ENCODE measurements at places on chromosomes 2 and 18.

GRCh38 chr2:124250433-124250832 is 225.3 kb downstream of the CNTNAP5 start:
- no peak for DNase-seq

DNA sequence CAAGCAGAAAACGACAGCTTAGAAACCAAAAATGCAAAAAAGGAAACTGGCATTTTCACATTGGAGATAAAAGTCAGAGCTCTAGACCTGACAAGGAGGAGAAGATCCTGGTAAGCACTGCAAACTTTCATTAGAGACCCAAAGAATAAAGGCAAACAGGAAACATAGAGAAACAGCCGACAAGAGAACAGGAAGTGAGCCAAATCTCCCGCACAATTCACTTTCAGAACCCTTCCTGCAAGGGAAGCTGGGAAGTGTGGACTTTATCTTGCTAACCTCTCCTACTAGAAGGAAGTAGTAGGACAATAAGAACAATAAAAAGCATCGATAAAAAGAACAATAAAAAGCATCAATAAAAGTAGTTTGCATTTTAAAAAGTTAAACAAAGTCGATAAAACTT is 417.8 kb upstream of the SPHKAP start:
- no peak for DNase-seq

- no peak for DNase-seq
These were observed 207.6 kb downstream of the PPP1R1C start for GRCh38 chr2:182193291-182193690.

DNA sequence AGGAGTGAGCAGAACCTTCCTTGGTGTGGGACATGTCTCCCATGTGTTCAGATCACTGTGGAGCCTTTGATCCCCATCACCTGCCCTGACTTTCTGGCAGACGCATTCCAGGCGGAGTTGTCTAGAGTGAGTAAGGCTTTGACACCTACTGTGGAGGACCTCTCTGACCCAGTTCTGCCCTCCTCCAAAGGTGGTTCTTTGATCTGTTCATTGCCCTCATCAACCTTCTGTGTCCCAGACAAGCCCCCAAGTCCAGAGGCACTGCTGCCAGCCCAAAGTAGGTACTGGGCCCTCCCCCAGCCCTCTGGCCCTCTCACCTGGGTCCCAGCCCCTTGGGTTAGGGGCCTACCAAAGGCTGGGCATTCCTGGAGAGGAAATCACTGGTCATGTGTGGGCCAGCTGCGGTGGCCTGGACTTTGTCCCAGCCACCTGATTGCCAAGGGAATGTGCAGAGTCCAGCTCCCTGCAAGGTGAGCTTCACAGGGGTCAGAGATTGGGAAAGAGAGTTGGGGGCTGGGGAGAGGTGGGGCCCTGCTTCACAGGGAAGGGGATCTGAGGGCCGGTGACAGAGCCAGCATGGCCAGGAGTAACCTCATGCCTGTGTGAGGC is 12.1 kb upstream of the FAHD2A start:
- DNase-seq, result no peak

GRCh38 chr2:121884078-121884477 is 128.6 kb downstream of the TSN start:
- DNase-seq, result no peak

- DNase-seq, result no peak
These were observed 332.7 kb upstream of the POU3F3 start for GRCh38 chr2:104521247-104521646.

DNA sequence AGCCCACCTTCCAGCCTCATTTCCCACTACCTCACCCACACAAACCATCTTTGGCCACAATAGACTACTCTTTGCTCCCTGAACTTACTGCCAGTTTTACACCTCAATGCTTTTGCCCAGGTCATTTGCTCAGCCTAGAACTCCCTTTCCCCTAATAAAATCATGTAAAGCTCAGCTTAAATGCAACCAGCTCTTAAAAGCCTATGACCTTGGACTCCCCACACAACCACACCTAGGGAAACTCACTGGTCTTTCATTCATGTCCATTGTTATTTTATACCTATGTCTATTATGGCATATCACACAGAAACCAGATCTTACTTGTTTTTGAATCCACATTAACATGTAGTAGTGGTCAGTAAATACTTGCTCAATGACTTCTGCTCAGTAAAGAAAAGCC is 14.5 kb upstream of the XDH start:
- DNase-seq, result no peak

- DNase-seq, result no peak
These were observed 23.3 kb downstream of the RAB31 start for GRCh38 chr18:9731380-9731779.
